ENCODE measurements at places on chromosomes 1 and 21. TPM values are rescaled to one million over a fixed set of nuclear protein-coding genes. Genes with fewer than 3 reads are reported as not detected.

DNA sequence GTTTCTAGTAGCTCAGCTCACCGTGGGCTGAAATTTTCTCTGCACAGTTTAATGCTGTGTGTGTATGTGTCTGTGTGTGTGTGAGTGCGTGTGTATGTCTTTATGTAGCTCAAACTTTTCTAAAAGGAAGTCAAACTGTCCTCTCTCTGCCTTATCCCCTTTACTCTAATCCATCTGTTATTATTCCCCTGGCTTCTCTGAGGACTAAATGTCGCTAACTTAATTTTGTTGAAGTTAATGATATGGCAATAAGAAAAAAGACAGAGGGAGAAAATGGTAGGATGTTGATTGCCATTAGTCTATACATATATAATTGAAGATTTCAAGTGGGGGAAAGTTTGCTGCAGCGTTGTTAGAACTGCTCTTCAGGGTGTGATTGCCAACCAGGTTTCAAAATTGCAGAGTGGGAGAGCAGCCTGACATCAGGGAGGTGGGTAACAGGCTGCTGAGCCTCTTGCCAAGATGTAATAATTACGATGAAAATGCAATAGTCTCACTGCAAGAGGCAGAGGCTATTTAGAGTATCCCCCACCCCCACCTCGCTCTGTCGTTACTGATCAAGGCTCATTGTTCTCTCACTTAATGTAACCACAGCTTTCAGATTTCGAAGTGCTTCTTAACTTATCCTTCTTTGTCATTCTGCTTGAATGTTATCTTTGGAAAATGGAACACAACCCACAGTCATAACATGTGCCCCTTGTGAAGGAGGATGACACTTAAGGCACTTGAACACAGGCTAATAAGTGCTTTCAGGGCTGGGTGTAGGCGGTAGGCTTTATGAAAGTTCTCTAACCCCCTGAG, 559.0 kb upstream of the PLXNA2 start:
- DNase-seq = no peak

GRCh38 chr1:88399690-88400089, 284.4 kb upstream of the PKN2 start:
- DNase-seq = no peak

DNA sequence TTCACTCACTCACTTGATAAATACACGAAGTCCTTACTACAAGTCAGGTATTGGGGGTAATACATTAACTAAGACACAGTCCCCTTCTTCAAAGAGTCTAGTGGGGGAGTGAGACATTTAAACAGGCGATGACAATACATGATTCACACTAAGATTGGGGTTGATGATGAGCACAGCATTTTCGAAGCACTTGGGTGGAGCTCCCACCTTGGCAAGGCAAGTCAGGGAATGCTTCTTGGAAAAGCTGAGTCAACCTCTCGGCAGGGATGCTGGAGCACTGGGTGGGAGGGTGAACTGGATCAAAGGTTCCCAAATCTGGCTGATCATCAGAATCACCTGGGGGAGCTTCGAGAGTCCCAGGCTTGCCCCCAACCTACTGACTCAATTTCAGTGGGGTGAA, 57.9 kb upstream of the ENAH start:
- no peak for DNase-seq

DNA sequence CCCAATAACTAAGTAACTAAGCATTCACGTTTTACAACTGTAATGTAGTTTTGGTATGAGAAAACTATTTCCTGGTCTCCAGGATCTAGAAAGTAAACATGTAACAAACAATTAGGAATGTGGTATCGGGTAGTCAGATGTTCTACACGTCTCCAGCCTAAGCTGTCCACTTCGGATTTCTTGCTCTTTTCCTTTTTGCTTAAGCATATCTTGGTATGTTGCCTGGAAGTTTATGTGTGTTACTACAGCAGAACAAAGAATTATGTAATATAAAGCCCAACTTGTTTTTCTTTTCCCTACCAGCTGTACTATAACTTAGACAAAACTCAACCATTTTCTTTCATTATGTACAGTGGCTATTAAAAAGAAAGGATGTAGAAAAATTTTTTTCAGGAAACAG, 20.4 kb upstream of the WARS2 start:
- no peak for DNase-seq

DNA sequence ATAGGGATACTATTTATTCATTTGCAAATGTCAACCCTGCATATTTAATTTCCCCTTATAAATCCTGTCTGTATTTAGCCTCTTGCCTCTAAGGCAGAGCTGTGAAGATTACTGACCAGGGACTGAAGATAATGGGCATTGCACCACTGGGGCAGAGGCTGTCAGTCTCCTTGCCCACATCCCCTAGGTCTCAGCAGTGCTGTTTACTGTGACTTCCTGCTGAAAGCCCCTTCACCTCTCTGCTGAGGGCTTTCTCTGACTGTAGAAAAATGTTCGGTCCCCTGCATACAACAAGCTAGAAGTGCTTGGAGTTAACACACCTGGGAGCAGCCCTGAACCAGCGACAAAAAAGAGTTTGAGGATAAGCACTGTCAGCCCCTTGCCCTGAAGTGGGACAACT, 28.8 kb downstream of the SLC5A9 start:
- DNase-seq = no peak

- DNase-seq = no peak
Observed at GRCh38 chr1:172897738-172898137, 153.0 kb downstream of the TNFSF18 start.

- no peak for DNase-seq
Observed at GRCh38 chr1:242242983-242243382, 244.1 kb upstream of the MAP1LC3C start.

DNA sequence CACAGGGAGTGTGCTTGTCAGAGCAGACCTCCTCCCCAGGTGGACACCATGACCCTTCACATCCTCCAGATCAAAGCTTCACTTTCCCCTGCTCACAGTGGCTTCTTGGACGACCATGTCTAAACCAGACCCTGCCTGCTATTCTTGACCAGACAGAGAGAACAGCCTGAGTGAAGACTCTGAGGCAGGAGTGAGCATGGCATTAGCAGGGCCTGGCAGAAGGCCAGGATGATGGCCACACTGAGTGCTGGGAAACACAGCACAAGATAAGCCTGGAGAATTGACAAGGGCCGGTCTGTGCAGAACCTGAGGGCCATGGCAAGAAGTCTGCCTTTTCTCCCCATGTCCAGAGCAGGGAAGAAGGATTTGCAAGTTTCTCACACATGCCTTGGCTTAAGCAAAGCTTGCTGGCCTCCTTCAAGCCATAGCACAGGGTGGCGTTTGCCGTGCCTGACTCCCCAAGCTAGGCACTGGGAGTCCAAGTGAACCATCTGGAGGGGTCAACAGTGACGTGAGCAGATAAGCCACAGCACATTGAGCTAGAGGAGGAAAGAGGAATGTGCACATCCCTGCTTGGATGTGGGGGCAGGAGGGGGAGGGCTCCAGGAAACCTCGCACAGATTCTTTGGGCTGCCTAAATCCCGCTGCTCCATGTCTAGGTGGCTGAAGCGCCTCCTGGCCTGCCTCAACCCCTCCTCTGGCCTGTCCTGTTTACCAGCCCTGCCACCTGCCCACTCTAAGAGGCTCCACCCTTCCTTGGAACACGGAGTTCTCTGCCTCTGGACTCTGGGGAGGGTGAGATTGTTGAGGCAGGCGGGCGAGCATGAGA, 87.1 kb downstream of the CD58 start:
- no peak for DNase-seq

GRCh38 chr1:111735321-111735720, 3.9 kb downstream of the INKA2 start:
- no peak for DNase-seq

DNA sequence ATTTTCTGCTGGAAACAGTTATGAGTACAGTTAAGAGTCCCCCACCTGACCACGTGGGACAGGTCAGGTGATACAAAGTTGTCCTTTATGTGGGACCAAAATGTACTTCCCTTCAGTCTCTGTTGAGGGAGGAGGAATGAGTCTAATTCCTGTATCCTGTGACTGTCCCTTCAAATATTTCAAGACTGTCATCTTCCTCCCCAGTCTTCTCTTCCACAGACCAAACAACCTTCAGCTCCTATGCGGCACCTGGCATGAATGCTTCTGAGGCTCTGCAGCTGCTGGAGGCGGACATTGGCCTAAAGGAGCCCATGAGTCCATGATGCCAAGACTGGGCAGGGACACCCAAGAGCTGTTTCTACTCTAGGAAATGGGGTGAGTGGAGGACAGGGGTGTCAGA, 72.1 kb upstream of the SIM2 start:
- no peak for DNase-seq

GRCh38 chr1:158932171-158932570, 819 bp downstream of the PYHIN1 start:
- DNase-seq = no peak

GRCh38 chr1:159829273-159829634, 2.6 kb downstream of the SLAMF8 start:
- peak; percentile 67 for DNase-seq

- DNase-seq = no peak
Observed at GRCh38 chr1:199693724-199694123, 333.8 kb upstream of the NR5A2 start.

- no peak for DNase-seq
Observed at GRCh38 chr1:60596791-60597750, 485.3 kb upstream of the NFIA start.

DNA sequence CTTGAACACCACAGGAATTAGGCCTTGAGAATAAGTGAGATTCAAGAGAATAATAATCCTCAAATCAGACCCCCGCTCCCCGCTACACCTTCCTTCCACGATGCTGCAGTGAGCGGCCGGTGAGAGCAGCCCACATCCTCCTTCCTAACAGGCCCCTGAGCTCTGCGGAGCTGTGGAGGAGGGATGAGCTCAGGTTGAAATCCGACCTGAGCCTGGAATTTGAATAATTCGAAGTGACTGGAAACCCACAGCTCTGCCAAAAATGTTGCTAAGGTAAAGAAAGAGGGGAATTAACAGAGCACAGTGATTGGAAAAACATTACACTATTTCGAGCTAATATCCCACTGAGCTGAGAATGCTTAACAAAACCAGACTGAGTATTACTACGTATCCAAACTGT, 90.0 kb downstream of the URB2 start:
- DNase-seq = no peak

GRCh38 chr21:42784276-42784675, 95.1 kb downstream of the WDR4 start:
- no peak for DNase-seq

DNA sequence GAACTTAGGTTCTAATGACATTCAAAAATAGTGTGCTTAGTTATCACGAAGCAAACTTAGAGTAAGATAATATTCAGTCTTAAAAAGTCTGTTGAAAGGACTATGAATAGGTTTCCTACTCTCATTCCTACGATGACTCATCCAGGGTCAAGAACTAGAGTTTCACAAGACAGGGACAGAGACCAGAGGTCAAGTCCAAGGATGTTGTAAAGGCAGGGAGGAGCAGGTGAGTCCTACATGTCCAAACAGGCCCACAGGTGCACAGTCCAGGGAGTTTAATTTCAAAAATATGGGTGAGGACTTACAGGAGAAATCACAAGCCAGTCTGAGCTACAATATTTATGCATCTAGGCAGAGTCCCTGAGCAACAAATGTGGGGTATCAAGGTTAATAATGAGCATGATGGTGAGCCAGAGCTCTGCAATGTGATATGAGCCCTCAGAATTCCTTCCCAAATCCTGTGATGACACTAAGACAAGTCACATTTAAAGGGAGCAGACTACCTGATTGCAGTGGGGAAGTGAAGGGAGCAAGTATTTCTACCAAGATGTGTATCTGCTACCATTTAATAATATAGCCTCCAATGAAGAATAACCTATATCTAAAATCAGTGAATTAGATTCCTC, 100.0 kb upstream of the NRIP1 start:
- no peak for DNase-seq

GRCh38 chr1:238753252-238753651, 633.1 kb upstream of the CHRM3 start:
- DNase-seq = no peak

DNA sequence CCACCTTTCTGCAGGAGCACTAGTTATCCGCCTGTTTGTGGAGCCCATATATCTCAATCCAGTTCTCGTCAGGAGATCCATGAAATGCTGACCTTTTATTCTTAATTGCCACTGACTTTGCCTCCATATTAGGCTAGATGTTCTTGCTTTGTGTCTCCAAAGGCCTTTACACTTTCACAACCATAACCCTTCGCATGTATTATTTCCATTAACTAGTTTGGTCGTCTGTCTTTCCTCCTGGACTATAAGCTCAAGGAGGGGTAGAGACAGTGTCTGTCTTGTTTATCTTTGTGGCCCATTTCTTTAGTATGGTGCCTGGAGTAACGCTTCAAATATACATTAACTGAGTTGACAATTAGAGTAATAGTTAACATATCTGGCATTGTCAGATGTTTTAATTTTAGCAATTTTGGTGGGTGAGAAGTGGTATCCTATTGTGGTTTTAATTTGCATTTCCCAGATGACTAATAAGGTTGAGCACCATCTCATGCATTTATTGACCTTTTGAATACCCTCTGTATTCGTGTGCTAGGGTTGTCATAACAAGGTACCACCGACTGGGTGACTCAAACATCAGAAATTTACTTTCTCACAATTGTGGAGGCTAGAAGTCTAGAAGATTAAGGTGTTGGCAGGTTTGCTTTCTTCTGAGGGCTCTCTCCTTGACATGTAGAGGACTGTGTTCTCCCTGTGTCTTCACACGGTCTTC, 21.7 kb upstream of the IL12RB2 start:
- DNase-seq = no peak

GRCh38 chr21:38221594-38221993, 35.2 kb upstream of the KCNJ15 start:
- no peak for DNase-seq

- DNase-seq = peak; percentile 92
Observed at GRCh38 chr1:181105134-181106021, 16.9 kb downstream of the IER5 start.

GRCh38 chr1:150560576-150561253, 11.5 kb downstream of the ADAMTSL4 start:
- DNase-seq = peak; percentile 94

- no peak for DNase-seq
Observed at GRCh38 chr1:64928325-64928724, 38.0 kb downstream of the JAK1 start.

DNA sequence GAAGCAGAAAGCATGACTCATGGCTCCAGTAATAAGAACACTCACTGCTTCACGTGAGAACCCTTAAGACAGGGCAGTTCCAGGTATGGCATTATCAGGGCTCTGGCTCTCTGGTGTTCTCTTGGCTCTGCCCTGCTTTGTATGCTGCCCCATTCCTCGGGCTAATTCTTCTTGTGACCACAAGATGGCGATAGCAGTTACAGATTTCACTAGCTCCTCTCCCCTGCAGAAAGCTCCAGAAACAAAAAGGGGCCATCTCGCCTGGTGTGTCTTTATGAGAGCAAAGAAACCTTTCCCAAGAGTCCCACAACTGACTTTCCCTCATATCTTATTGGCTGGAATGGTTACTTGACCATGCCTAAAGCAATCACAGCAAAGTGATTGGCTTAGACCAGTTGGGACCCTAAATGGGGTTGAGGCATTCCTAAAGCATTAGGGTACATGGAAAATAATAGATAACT, 60.1 kb downstream of the F3 start:
- peak; percentile 22 for DNase-seq

The CNIH3 gene
- total RNA-seq = 4.4 TPM

The GPR3 gene
- total RNA-seq = 1.5 TPM

The DDR2 gene
- 4.4 TPM for total RNA-seq

The COP1 gene
- 52.3 TPM for total RNA-seq

The PRKCZ gene
- 120 TPM for total RNA-seq

The GBP3 gene
- not detected for total RNA-seq

The GON4L gene
- 82.8 TPM for total RNA-seq

The TMCC2 gene
- total RNA-seq = 80.1 TPM

The FCRL6 gene
- total RNA-seq = not detected

The ARHGAP29 gene
- 1.1 TPM for total RNA-seq

The ELF3 gene
- total RNA-seq = 0.96 TPM

The DLGAP3 gene
- total RNA-seq = 44.8 TPM
